ENCODE measurements at places on chromosomes 16 and 17.

DNA sequence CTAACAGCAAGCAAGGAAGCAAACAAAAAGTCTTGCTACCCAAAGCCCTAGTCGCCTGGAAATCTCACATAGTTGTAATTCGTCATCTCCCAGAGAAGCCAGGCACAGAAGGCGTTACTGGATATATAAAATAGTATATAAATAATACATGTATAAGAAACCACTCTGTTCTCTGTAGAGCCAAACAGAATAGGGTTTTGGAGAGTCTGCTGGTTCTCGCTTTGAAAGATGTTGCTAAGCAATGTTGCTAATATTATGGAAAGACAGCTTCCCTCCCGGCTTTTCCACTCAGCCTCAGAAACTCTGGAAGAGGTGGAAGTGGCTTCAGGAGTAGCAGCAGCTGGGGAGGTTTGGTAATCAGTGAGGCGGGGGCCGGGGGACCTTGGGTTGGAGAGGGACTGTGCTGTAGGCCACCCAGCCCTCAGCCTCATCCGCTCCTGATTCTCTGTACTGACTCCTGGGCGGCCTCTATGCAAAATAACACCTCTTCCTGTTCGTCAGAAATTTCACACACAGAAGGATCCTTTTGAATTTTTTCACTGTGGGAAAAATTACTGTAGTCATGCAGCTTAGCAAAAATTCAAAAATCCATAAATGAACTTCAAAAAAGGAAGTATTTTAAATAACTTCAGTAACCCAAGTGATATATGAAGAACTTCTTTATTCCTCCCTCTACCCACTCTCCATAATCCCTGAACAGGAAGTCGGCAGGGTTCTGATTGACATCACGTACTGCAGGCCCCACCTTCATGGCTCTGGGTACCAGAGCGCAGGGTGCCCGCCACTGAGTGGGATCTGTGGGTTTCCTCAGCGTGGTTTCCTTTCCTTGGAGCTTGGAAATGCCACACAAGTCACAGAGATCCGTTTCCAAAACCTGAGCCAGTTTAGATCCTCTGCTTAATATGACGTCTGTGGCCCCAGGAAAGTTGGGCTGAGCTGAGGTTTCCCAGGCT lies 51.4 kb downstream of the RAP1GAP2 start:
- H3K27me3 ChIP-seq, result peaks cover 11% of the 10 kb centered on the region
- no peak overlapping the region for H3K27ac ChIP-seq
- H3K4me3 ChIP-seq, result no peak overlapping the region
- DNase-seq, result no peak
- peaks cover 17% of the 10 kb centered on the region for H3K4me1 ChIP-seq

- no peaks in the 10 kb centered on the region for H3K4me1 ChIP-seq
- no peak overlapping the region for H3K27ac ChIP-seq
- H3K27me3 ChIP-seq, result no peaks in the 10 kb centered on the region
- DNase-seq, result no peak
- H3K36me3 ChIP-seq, result no peaks in the 10 kb centered on the region
Measured at GRCh38 chr17:78268191-78268874, 36.9 kb downstream of the TMEM235 start.

GRCh38 chr17:75225016-75225415 lies 19.5 kb downstream of the NUP85 start:
- H3K27me3 ChIP-seq, result no peaks in the 10 kb centered on the region
- H3K36me3 ChIP-seq, result peaks cover 12% of the 10 kb centered on the region
- H3K4me3 ChIP-seq, result no peak overlapping the region
- H3K4me1 ChIP-seq, result no peaks in the 10 kb centered on the region

DNA sequence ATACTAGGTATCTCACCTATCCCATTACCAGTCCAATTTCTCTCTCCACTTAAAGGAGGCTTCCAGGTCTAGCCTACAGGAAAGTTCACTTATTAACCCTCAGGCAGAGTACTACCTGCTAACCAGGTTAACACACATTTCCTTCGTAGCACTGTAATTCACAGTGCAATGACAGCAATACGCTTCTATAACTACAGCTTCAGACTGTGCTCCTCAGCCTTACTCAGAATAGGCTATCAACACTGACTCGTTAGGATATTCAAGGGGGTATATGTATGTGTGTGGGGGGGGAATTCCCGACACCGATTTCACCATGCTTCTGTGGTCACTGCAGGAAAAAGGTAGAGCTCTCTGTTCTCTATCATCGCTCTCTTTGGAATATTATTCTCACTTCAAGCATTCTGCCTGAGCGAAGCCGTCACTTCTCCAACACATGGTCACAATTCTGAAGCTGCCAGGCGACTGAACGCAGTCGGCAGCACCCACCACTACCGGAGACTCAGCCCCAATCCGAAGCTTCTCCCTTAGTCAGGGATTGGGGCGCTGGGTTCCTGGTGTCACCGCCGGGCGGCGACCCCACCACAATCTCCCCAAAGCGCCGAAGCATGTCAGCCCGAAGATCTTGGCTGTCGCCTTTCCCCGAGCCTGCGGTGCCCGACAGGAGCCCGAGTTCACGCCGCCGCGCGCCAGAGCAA lies 618 bp downstream of the GGA3 start:
- no peak for DNase-seq
- peaks cover 27% of the 10 kb centered on the region for H3K36me3 ChIP-seq
- peak overlapping the region; percentile 94 for H3K27ac ChIP-seq
- H3K27me3 ChIP-seq, result no peaks in the 10 kb centered on the region
- peak overlapping the region; percentile 82 for H3K4me3 ChIP-seq

GRCh38 chr16:89031715-89032659 lies 55.0 kb upstream of the CBFA2T3 start:
- H3K27ac ChIP-seq, result no peak overlapping the region
- H3K4me3 ChIP-seq, result no peak overlapping the region
- peaks cover 17% of the 10 kb centered on the region for H3K27me3 ChIP-seq
- no peaks in the 10 kb centered on the region for H3K36me3 ChIP-seq
- peaks cover 5% of the 10 kb centered on the region for H3K4me1 ChIP-seq

DNA sequence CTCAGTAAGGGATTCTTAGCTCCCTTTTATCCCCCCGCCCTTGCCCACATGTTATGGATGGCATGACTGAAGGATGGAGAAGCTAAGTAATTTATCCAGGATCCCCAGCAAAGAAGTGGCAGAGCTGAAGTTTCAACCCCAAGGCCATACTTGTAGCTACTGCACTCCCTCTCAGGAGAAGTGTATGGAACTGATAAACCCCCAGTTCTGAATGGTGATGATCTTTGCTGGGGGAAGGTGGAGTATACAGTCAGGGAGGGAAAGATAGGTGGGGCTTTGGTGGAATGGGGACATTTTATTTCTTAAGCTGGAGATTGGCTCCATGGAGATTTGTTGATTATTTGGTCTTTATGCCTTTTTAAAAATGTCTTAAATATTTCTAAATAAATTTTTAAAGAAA lies 58.3 kb downstream of the TNRC6C start:
- DNase-seq, result no peak
- H3K27me3 ChIP-seq, result no peaks in the 10 kb centered on the region
- no peak overlapping the region for H3K4me3 ChIP-seq
- no peak overlapping the region for H3K27ac ChIP-seq
- no peaks in the 10 kb centered on the region for H3K36me3 ChIP-seq
- H3K4me1 ChIP-seq, result no peaks in the 10 kb centered on the region

- no peaks in the 10 kb centered on the region for H3K27me3 ChIP-seq
- no peak overlapping the region for H3K27ac ChIP-seq
- DNase-seq, result no peak
Measured at GRCh38 chr16:72426386-72426785, 254.4 kb upstream of the PMFBP1 start.

- H3K4me3 ChIP-seq, result no peak overlapping the region
- peaks cover 29% of the 10 kb centered on the region for H3K27me3 ChIP-seq
- H3K36me3 ChIP-seq, result no peaks in the 10 kb centered on the region
Measured at GRCh38 chr17:6558932-6559752, 2.8 kb upstream of the PITPNM3 start.

DNA sequence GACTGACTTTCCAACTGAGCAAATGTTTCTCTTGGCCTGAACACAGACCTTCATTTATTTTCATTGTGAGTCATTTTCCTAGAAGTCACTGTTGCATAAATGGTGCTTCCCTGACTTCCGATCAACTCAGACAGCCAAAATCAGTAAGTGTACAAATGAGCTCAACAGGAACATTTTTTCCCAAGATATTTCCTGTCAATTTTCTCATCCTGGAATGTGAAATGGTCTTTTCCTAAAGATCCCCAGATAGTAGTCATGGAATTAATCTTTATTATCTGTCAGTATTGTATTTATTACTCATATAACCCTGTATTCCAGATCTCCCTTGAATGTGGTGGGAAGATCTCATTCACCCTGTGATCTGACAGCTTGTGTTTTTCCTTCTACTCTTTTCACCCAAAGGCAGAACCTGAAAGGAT lies 360.3 kb upstream of the KIF2B start:
- no peaks in the 10 kb centered on the region for H3K36me3 ChIP-seq
- no peaks in the 10 kb centered on the region for H3K27me3 ChIP-seq
- H3K4me3 ChIP-seq, result no peak overlapping the region

- H3K36me3 ChIP-seq, result no peaks in the 10 kb centered on the region
- no peaks in the 10 kb centered on the region for H3K4me1 ChIP-seq
- H3K27me3 ChIP-seq, result no peaks in the 10 kb centered on the region
Measured at GRCh38 chr16:51405361-51405760, 254.3 kb upstream of the SALL1 start.

DNA sequence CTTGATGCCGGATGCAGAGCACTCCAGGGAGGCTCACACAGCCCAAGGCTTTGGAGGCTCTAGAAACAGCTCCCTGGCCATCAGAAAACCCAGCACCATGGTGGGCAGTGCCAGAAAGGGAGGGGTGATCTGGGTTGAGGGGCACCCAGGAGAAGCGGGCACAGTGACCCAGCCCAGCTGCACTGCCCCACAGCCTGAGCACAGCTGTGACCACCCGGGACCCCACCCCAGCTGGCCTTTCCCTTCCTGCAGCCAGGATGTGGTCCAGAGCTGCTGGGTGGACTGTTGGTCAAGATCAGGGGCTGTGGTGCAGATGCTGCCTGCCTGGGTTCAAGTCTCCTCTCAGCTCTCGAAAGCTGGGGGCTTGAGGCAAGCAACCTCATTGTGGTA lies 223.1 kb downstream of the ZNF423 start:
- no peaks in the 10 kb centered on the region for H3K36me3 ChIP-seq
- no peaks in the 10 kb centered on the region for H3K27me3 ChIP-seq
- H3K4me1 ChIP-seq, result peaks cover 8% of the 10 kb centered on the region

GRCh38 chr17:79835953-79836509 lies 3.2 kb downstream of the CBX4 start:
- DNase-seq, result no peak
- H3K4me1 ChIP-seq, result peaks cover 51% of the 10 kb centered on the region
- no peaks in the 10 kb centered on the region for H3K36me3 ChIP-seq
- H3K27me3 ChIP-seq, result no peaks in the 10 kb centered on the region

GRCh38 chr16:648781-649589 lies at the start of gene WDR90:
WDR90 (plus strand) TSS chr16:649365; CDS start chr16:649417, 52 bp downstream.
- peak; percentile 86 for DNase-seq
- H3K27me3 ChIP-seq, result no peaks in the 10 kb centered on the region
- H3K36me3 ChIP-seq, result no peaks in the 10 kb centered on the region
- peaks cover 51% of the 10 kb centered on the region for H3K4me1 ChIP-seq
- H3K27ac ChIP-seq, result peak within 1 kb of the TSS; percentile 70

DNA sequence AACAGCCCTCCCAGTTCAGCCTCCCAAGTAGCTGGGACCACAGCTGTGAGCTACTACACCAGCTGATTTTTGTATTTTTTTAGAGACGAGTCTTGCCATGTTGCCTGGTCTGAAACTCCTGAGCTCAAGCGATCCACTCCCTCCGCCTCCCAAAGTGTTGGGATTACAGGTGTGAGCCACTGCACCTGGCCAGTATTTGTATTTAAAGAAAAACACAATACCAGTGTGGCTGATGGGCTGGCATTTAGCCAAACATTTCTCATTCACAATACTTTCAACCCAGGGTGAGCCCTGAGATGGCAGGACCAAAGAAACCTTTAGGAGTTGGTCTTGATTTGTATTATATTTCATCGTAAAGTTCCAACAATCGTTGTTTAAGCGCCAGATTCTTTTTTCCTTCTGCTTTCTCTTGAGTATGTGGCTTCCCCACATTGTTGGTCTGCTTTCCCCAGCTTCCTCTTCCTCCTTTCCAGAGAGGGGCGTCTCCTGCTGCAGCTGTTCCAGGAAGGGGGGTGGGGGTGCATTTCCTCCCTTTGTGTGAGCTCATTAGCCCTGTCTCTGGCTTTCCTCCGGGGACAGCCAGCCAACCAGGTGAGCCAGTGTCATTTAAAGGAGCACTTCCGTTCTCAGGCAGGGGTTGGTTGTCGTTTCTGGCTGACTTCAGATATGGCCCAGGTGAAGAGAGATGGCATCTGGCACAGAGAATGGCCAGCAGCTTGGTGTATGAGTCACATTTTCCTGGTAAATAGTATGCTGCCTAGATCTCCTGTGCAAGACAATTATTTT lies 79.9 kb downstream of the GPRC5B start:
- H3K27ac ChIP-seq, result no peak overlapping the region
- DNase-seq, result no peak
- H3K27me3 ChIP-seq, result no peaks in the 10 kb centered on the region
- H3K4me3 ChIP-seq, result no peak overlapping the region
- no peaks in the 10 kb centered on the region for H3K36me3 ChIP-seq

- no peak overlapping the region for H3K27ac ChIP-seq
- no peaks in the 10 kb centered on the region for H3K4me1 ChIP-seq
- no peaks in the 10 kb centered on the region for H3K27me3 ChIP-seq
- no peak overlapping the region for H3K4me3 ChIP-seq
Measured at GRCh38 chr16:80158766-80159165, 382.0 kb upstream of the DYNLRB2 start.

GRCh38 chr17:16439303-16439791 lies 24.0 kb downstream of the TRPV2 start:
- no peaks in the 10 kb centered on the region for H3K27me3 ChIP-seq
- no peaks in the 10 kb centered on the region for H3K4me1 ChIP-seq
- H3K4me3 ChIP-seq, result peak overlapping the region; percentile 66
- peak overlapping the region; percentile 87 for H3K27ac ChIP-seq

GRCh38 chr16:15403392-15403995 lies 7.9 kb downstream of the MPV17L start:
- H3K36me3 ChIP-seq, result peaks cover 33% of the 10 kb centered on the region
- no peak for DNase-seq
- H3K4me1 ChIP-seq, result no peaks in the 10 kb centered on the region
- H3K27ac ChIP-seq, result no peak overlapping the region
- H3K4me3 ChIP-seq, result no peak overlapping the region

Data from tibial nerve (tissue), 4 donors.